ENCODE measurements at places on chromosomes 5 and 9.

GRCh38 chr9:127966416-127967150, 14.2 kb downstream of the EEIG1 start:
- DNase-seq = peak; percentile 75

GRCh38 chr9:129574911-129575585, 45.9 kb downstream of the C9orf50 start:
- no peak for DNase-seq

DNA sequence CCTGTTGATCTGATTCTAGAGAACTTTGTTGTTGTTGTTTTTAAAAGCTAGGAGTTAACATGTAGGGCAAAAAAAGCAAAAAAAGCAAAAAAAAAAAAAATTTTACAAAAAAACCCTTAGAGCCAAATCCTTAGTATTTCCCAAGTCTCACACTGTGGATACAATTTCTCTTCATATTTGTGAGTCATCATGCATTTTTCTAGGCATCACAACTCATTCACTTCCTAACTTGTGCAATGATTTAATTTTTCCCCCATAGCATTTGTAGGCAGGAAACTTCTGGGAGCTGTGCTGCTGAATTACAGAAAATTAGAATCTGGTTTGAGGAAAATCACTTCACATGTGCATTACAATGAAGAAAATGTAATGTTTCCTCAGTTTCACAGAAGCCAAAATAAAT, 91.9 kb downstream of the MARCHF3 start:
- no peak for DNase-seq

DNA sequence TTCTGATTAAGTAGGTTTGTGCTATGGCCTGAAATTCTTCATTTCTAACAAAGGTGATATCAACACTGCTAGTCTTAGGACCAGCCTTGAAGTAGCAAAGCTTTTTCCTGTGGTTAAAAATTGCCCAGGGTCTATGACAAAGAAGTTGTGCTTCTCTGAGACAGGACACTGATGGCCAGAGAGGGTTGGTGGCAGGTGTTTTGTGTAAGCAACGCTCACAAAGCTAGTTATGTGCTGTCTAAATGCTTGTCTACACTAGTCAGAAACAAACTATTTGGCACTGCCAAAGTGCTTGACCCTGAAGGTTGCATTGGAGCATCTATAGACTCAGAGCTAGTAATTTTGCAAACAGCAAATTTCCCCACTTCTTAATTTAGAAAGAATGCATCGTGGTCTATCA, 44.1 kb upstream of the SELENOP start:
- no peak for DNase-seq

DNA sequence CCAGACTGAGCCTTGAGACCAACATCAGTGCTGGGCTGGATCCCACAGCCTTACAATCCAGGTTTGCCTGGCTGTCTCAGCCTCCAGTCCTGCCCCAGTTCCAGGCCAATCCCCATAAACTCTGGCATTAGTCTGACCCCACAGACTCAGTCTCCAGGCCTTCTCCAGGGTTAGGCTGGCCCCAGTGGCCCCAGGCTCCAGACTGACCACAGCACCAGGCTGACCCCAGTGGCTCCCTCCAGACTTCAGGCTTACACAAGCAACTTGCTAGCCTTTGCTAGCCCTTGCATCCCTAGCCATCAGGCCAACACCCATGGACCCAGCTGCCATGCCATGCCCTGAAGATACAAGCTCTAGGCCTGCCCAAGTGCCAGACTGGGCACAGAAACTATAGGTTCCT, 1326.0 kb upstream of the C9orf72 start:
- DNase-seq = no peak

GRCh38 chr5:27706832-27707231, 668.4 kb upstream of the CDH9 start:
- DNase-seq = no peak

- no peak for DNase-seq
Observed at GRCh38 chr9:114957558-114957957, 27.2 kb upstream of the TNFSF8 start.

GRCh38 chr5:21049901-21050300, 1061.9 kb upstream of the CDH18 start:
- no peak for DNase-seq

- DNase-seq = no peak
Observed at GRCh38 chr5:161431963-161432362, 114.6 kb downstream of the GABRB2 start.

DNA sequence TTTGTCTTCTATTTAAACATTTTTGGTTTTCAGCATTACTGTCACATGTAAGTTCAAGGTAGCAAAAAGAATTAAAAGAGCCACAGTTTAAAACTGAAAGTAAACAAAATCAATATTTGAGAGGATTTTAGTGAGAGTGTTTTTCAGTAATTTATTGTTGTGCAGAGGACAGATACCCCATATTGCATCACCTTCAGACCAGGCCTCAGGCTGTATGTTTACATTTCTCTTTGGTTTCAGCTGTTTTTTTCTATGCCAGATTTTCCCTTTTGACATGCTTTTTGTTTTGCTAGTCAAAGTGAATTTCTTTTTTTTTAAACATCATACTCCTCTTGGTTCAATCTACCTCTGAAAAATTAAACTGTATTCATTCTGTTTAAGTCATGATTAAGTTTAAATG, 47.2 kb downstream of the MAST4 start:
- peak; percentile 73 for DNase-seq

DNA sequence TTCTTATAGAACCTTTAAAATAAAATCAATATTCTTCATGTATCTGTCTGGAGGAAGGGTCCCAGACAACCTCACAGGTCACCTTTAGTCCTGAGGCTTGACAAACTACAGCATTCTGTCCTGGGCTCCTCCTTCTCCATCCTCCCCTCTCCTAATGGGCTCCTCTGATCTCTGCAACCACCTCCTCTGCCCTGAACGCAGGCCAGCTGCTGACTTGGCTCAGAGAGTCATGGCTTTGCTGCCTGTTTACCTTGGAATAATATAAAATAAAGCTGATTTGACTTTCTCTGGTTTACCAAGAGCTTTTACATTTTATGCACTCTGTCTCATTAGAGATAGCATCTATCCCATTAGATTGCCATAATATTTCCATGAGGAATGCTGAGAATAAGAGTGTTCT, 159.4 kb downstream of the SEMA6A start:
- no peak for DNase-seq

- peak; percentile 93 for DNase-seq
Observed at GRCh38 chr9:13165236-13165945, 114.1 kb downstream of the MPDZ start.

GRCh38 chr5:133519191-133519590, 93.2 kb downstream of the FSTL4 start:
- DNase-seq = peak; percentile 94

GRCh38 chr5:90932052-90932699, 373.6 kb downstream of the ADGRV1 start:
- peak; percentile 76 for DNase-seq

DNA sequence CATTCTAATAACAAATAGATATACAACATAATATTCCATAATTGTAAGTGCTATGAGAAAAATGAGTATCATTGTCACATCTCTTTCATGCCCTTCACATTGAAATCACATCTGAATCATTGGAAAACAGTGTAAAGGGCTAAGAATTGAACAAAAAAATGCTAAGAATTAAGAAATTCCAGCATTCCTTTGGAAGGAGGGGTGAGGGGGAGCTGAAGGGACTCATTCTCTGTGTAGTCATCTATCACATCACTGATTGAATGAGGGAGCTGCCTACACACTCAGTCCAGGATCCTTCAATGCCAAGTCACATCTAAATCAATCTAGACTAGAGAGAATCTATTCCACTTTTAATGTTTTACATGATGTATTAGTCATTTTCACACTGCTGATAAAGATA, 286.6 kb downstream of the DTWD2 start:
- no peak for DNase-seq

DNA sequence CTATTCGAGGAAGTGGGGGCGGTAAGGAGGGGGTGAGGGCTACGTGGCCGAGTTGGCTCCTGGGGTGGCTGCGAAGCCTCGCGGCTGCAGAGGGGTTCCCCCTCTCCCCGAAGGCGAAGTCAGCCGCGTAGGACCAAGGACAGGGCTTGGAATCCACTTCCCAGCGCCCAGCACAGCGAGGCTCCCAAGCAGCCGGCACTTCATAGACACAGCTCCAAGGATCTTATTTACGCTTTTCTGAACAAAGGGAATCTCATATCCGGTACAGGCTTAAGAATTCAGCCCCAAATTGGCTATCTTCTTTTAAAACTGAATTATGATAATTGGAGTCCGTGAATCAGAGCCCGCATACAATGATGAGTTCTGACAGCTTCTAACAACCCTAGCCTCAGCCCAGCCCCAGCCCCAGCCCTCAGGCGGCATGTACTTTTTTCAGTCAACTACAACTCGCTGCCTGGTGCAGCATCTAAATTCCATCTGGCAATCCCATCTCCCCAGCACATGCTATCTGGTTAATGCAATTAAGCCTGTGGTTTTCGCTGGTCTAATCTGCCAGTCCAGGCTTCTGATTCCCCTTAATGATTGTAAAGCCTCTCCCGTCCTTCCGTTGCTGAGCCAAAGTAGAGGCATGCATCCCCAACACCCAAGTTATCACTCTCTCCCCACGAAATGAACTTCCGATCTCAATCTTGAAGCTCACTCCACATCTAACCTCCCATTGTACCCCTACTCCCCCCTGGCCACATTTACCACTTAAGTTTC, 1.0 kb downstream of the ELAVL2 start:
- peak; percentile 85 for DNase-seq

All from NCI-H69 (cell line).